Coronary artery (tissue), 2 donors: ENCODE measurements at places on chromosomes 7 and 10.

- DNase-seq: no peak
These were observed 1.9 kb downstream of the TBXAS1 start for GRCh38 chr7:139830782-139831501.

DNA sequence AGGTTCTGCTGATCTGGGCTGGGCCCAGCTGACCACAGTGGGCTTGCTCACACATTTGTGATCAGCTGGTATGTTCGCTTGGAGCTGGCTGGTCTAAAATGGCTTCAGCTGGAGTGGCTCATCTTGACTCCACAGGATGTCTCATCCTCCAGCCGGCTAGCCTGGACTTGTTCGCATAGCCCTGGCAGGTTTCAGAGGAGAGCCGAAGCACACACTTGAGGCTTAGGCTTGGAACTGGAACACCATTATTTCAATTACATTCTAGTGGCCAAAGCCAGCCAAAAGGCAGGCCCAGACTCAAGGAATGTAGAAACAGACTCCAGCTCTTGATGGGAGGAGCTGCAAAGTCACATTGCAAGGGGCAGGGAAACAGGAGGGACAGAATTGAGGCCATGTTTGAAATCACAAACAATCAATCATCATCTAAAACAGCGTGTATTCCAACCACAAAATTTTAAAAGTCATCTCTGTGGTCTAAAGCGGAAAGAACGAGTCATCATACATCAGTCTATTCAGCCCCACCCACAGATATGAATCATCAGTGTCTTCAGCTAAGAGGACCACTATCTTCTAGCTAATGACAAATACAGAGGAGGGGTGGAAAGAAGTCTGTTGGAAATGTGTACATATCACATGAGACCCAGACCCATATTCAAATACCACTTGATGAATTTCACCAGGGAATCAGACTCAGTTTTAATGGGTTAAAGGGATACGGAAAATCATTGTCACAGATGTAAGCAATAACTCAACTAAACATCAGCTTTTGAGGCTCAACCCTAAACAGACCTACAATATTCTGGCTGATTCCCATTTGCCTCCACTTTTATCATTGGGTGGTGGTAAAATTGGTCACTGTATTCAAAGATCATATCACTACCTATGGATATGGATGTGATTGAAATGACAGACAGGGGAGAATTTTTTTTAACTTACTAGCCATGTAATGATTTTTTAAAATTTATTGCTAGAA, 139.0 kb upstream of the MKLN1 start:
- DNase-seq: no peak

DNA sequence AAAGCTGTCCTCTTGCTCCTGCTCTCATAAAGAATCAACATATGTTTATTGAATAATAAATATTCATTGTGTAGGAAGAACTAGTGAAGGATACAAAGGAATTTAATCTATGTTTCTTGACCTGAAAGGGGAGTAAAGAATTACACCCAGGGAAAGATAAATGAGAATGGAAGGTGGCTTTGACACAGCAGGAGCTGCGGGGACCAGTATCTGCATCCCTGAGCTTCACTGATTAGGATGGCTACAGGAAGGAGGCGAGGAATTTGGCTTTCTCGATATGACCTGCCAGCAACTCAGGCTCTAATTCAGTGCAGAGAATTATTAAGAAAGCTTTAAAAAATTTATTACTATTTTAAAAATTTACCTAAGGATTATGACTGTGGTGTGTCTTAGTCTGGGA, 194.6 kb downstream of the SEC23IP start:
- no peak for DNase-seq

- no peak for DNase-seq
These were observed 69.1 kb downstream of the DIP2C start for GRCh38 chr10:620417-620816.

- DNase-seq: no peak
These were observed 175.6 kb downstream of the TCF7L2 start for GRCh38 chr10:113125612-113126011.

DNA sequence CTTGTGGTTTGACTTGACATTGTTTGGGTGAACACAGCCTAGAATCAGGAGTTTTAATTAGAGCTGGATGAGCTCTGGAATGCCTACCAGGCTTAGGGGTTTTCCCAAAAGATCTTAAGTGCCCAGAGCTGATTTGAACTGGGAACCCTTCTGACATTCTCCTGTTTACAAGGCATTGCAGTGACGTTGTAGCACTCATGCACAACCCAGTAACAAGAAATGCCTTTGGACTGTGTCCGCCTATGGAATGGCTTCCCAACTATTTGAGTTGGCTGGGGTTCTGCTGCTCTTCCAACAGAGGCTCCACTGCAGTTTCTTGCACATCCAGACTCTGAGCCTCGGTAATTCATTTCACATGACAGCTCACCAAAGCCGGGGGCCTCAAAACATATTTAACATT, 76.7 kb upstream of the MKX start:
- DNase-seq: no peak

DNA sequence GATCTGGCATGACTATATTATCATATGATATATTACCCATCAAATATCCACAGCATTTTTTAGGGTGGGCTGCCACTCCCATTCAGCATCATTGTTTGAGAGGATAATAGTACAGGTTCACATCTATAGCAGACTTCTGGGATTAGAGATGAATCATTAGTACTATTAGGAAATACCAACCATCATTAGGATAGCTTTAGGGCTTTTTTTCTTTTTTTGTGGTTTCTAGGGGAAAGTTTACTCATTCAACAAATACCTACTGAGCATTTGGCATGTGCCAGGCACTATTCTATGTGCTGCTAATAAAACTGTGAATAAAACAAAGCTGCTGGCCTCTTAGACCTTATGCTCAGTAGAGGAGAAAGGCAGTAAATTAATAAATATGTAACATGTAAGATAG, 40.6 kb downstream of the NHLRC2 start:
- no peak for DNase-seq
